ENCODE measurements at places on chromosomes 7 and 10.

DNA sequence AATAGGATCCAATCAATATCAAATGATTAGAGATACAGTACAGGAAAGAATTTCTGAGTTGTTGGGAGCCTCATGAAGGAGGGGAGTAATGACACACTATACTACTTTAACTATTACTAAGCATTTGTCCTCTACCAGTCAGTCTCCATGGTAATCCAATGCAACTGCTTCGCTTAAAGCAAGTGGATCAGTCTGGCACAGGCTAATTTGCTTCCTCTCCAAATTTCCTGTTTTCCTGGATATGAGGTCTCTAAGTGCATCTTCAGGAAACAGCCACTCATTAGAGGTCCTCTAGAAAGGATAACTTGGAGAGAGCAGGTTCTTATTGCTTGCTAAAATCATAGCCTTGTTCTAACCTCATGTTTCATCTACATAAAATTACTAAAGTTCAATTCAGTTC lies 8.4 kb upstream of the SEPTIN7 start:
- no peak for DNase-seq

DNA sequence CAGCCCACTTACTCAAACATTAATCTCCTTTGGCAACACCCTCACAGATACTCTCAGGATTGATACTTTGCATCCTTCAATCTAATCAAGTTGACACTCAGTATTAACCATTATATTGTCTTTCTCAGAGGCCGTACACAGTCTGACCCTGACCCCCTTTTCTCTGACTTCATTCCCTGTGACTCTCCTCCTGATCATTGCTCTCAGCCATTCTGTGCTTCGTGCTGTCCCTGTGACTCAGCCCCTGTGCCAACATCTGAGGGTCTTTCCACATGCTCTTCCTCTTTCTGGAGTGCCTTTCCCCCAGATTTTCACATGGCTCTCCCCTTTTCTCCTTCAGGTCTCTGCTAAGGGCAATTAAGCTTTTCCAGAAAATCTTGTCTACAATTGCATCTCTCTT lies 289.0 kb upstream of the PHYHIPL start:
- DNase-seq, result no peak

GRCh38 chr7:53151496-53151895 lies 116.1 kb downstream of the POM121L12 start:
- no peak for DNase-seq

GRCh38 chr10:25104441-25104840 lies 70.4 kb upstream of the GPR158 start:
- DNase-seq, result no peak

DNA sequence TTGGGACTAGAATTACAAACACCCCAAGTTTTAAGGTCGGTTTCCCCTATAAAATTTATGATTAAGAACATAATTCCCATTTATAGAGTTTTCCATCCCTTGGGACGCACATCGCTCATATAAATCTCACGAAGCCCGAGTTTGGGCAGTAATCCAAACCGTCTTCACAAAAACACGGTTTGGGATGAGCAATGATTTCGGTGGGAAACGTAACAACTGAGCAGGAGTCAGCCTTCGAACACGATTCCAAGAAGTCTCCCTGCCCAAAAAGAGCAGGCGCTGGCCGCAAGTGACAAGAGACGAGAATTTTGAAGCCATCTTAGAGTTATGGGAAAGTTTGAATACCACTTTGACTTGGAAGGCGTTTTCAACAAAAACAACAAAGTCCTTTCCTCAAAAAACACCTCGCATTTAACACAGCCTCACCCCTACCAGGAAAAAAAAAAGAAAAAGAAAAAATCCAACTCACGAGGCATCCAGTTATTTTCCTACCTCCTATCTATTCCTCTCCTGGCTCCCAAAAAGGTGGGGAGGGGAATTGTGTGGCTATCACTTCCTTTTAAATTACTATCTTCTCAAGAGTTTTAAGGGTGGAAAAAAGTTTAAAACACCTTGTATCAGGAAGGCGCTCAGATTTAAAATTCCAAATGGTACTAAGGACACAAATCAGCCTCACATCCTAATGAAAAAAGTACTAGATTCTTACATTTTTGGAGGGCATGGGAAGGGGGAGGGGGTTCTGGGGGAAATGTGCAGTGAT lies 1.6 kb downstream of the SEPHS1 start:
- DNase-seq, result no peak

GRCh38 chr10:99560277-99561126 lies 27.8 kb downstream of the NKX2-3 start:
- peak; percentile 55 for DNase-seq

GRCh38 chr10:119090026-119090795 lies 9.6 kb upstream of the EIF3A start:
- no peak for DNase-seq

DNA sequence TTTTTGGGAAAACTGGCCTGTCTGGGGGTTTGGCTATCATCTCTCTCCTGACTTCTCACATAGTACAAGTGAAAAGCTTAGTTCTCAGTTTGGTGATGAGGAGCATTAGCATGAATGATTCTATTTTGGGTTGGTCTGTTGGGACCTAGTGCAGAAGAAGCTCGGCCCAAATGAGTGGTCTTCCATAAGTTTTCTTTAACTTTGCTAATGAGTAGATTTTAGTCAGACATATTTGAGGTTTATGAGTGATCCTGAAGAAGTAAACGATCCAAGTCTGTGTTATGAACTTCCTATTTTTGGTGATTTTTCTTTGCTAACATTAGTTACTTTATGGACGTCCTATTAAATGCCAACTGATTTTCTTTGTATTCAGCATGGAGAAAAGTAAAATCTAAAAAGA lies 51.7 kb upstream of the CALD1 start:
- no peak for DNase-seq

DNA sequence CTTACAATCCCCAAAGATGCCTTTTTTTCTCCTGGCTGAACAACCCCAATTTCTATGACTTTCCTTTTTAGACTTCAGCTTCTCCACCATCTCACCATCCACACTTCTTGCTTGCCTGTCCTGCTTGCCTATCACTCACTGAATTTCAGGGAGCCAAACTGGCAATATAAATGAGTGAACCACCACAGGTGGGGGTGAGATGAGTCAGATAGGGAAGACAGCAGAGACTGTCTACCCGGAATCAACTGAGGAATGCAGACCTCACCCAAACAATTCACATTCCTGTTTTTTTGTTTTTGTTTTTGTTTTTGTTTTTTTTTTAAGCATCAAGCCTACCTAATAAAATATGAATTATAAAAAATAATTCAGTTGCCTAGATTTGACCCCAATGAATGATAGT lies 273.8 kb downstream of the NRG3 start:
- DNase-seq, result no peak

GRCh38 chr7:112414855-112415490 lies 35.3 kb upstream of the IFRD1 start:
- peak; percentile 13 for DNase-seq

GRCh38 chr10:65017523-65017922 lies 1496.3 kb downstream of the REEP3 start:
- no peak for DNase-seq

- DNase-seq, result no peak
Measured at GRCh38 chr7:42065942-42066341, 171.1 kb downstream of the GLI3 start.

DNA sequence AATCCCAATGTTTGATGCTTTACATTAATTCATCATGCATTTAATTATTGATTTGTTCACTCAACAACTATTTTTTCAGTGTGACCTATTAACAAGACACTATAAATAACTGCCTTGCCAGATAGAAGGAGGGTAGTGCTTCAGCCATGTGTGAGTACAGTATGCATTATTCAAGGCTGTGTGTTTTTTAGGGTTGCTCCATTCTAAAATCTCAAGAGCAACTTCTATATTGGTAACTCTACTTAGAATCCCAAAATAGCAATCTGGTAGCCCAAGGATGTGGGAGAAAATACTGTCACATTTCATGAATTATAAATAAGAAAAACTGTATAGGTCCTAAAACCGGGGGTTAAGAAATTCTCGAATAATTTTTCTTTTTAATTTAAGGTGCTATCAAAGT lies 69.9 kb downstream of the ENO4 start:
- DNase-seq, result no peak

- no peak for DNase-seq
Measured at GRCh38 chr10:91591797-91592174, 41.1 kb downstream of the PPP1R3C start.

DNA sequence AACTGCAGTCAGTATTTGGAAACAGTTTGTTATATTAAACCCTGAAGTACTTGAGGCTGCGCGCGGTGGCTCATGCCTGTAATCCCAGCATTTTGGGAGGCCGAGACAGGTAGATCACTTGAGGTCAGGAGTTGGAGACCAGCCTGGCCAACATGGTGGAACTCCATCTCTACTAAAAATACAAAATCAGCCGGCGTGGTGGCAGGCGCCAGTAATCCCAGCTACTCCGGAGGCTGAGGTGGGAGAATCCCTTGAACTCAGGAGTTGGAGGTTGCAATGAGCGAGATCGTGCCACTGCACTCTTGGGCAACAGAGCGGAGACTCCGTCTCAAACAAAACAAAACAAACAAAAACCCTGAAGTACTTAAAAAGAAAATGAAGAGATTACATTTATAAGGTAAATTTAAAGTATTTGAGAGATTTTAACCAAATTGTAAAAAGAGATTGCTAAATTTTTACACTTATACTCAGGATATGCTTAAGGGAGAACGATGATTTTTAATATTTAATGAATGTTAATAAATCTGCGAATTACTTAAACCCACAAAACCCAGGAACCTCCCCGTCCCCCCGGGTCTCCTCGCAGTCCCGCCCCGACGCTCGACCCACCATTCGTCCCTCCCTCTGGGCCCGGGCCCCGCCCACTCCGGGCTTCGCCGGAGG lies 425 bp upstream of the MTG1 start:
- DNase-seq, result no peak
